Mesenchymal stem cell (in vitro differentiated cells and primary cell): ENCODE measurements at places on chromosomes 6 and 20.
A peak's percentile ranks its signal among the peaks of the same experiment; 100 is the strongest.

DNA sequence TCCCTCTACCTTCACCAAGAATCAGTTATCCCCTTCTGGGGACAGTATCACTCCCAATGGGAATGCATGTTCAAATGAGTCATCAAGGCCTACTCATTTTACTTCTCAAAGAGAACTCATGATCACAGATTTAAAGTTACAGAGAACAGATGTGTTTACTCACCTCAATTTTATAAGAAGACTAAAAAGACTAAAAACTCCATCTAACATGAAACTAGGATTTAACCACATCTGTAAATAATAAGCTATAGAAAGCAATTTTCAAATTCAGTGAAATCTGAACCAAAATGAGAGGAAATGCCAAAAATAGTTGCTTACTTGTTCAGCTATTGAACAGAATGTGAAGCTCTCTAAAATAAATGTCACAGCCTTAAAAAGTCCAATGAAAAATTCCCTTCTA is 300.1 kb upstream of the KCNQ5 start:
- DNase-seq: no peak

- DNase-seq: no peak
These were observed 25.0 kb upstream of the C6orf62 start for GRCh38 chr6:24743944-24744335.

DNA sequence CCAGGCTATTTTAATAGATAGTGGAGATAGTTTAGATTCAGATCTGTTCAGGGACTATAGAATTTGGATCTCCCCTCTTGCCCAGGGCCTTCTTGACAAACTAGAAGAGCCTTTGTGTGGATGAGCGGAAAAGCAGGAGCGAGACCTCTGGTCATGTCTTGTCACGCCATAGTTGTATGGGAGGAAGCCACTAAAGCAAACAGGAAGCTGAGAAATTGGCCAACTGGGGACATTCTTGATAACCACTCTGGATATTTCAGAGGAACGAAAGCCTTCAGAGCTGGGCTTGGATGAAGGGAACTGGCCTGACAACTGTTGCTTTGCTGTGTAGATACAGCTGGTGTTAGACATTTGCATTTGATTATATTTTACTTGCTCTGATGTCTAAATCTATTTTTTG is 54.1 kb upstream of the EXOC2 start:
- DNase-seq: peak; percentile 39

- no peak for DNase-seq
These were observed 13.4 kb upstream of the STX16 start for GRCh38 chr20:58637466-58638213.

DNA sequence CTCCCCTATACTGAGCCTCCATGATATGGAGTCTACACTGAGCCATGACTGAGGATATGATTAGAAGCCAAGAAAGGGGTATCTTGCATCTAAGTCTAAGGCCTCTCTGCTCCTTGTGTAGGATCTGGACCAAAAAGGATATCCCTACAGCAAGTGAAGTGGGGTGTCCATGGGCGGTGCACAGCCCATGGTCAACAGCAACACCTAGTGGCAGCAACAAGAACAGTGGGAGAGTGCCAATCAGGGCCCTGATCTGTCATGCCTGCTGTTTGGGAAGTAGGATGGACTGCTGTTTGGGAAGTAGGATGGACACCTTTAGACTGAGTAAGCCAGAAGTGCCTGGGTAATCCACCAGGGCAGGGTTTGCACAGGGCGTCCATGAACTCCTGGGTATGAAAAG is 22.4 kb downstream of the PTGIS start:
- DNase-seq: no peak

DNA sequence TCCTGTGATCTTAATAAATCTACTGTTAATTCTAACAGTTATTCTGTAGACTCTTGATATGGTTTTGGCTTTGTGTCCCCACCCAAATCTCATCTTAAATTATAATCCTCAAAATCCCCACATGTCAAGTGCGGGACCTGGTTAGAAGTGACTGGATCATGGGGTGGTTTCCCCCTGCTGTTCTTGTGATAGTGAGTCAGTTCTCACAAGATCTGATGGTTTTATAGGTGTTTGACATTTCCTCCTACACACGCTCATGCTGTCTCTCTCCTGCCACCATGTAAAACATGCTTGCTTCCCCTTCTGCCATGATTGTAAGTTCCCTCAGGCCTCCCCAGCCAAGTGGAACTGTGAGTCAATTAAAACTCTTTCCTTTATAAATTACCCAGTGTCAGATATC is 10.5 kb upstream of the EPB41L2 start:
- no peak for DNase-seq

GRCh38 chr20:24877652-24878051 is 71.4 kb upstream of the CST7 start:
- no peak for DNase-seq

DNA sequence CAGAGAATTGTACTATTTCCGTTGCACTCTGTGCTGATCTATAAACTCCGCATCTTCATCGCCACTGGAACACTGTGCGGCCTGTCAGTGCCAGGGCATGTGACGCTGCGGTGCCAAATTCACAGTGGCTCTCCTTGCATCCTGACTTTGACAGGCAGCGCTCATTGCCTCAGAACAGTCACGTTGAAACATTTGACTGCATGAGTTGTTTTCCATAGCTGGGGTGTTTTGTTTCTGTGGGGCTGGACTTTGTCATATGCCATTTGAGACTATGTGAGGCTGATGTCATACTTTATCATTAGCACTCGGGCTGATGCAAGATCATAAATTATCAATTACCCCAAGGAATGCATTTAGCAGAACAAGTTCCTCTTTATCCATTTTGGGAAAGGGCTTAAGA is 32.7 kb downstream of the CFAP61 start:
- DNase-seq: no peak

DNA sequence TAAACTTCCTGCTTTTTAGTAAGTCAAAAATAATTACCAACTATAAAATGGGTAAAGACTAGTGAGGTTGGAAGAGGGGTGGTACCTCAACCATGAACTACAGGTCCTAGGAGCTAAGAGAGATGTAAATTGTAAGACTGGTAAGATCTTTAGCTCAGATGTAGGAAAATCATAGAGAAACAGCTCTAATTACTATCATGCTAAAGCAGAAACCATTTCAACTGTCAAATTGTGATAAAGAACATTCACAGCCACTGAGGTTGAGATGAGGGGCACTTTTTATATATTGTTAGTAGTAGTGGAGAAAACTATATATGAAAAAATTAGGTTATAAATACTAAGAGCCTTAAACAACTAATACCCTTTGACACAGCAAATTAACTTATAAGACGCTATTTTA is 20.0 kb downstream of the CDK19 start:
- DNase-seq: no peak

- DNase-seq: peak; percentile 10
These were observed 31.1 kb downstream of the PLG start for GRCh38 chr6:160733050-160733646.

GRCh38 chr6:156825475-156825874 is 48.3 kb downstream of the ARID1B start:
- DNase-seq: no peak

GRCh38 chr6:120279466-120280167 is 930.1 kb upstream of the MAN1A1 start:
- no peak for DNase-seq

DNA sequence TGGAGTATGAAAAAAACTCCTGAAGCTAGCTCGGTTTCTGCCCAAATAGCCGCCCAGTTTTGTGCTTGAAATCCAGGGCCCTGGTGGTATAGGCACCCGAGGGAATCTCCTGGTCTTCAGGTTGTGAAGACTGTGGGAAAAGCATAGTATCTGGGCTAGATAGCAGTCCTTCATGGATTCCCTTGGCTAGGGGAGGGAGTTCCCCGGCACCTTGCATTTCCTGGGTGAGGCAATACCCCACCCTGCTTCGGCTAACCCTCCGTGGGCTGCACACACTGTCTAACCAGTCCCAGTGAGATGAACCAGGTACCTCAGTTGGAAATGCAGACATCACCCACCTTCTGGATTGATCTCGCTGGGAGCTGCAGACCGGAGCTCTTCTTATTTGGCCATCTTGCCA is 184.5 kb upstream of the SLC35B3 start:
- no peak for DNase-seq
